ENCODE measurements at places on chromosomes 2 and 18. TPM values are rescaled to one million over a fixed set of nuclear protein-coding genes. Genes with fewer than 3 reads are reported as not detected.

- DNase-seq: no peak
Measured at GRCh38 chr18:67794521-67794920, 278.0 kb upstream of the DSEL start.

GRCh38 chr2:13414897-13415296 is 698.2 kb downstream of the TRIB2 start:
- DNase-seq: no peak

GRCh38 chr2:200199005-200199404 is 107.5 kb upstream of the SPATS2L start:
- DNase-seq: no peak

GRCh38 chr2:157125685-157126084 is 131.8 kb upstream of the GALNT5 start:
- DNase-seq: no peak

DNA sequence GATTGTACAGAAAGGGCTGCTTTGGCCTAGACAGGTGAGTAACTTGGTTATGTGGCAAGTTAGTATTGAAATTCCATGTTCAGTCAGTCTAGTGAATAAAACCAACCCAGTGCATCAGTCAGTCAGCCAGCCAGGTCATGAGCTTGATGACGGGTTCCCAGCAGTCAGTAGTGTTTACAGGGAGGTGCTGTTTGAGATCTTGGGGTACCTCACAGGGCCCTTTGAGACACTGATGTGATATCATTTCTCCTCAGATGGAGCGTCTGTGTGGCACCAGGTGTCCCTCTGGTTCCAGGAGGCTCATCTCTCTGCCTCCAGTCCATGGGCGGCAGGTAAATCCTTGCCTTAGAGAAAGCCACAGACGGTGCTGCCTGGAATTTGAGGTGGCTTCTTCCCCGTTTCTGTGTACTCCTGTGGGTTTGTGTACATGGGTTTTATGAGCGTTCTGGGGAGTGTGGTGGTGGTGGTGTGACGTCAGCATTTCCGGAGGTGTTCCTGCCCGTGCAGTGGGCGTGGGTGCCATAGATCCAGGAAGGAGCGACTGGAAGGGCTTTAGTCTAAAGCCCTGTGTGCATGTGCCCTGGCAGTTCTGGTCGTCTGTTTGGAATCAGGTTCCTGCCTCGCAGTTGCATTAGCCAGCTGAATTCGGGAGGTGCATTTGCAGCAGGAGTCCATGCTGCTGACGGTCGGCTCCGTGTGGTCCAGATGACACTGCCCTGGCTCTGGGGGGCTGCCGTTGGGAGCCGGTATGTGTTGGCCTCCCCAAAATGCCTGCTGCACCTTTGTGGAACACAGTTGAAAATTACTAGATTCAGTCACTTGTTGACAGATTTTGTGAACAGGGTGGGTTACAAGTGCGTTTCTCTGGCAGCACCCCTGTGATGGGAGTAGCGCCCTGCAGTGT is 2.1 kb downstream of the CTDP1 start:
- no peak for DNase-seq

DNA sequence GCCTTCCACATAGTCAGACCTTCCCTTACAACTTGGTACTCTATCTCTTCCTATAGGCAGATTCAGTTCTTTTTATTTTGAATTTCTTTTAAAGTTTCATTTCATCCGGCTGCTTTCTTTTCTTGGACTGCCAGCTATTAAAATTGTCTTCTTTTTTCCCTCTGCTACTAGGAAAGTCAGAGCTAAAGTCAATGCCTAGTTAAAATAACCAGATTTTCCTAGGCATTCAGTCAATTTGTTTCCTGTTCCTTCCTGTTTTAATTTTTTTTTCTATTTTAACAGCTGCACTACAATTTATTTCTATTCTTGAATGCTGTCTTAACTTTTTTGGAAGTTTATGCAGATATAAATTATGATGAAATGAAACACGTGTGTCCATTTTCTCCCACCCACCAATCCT is 84.8 kb downstream of the EVA1A start:
- DNase-seq: no peak

- DNase-seq: no peak
Measured at GRCh38 chr2:236237468-236238190, 26.6 kb downstream of the ASB18 start.

GRCh38 chr2:57899898-57900297 is 146.7 kb upstream of the VRK2 start:
- no peak for DNase-seq

GRCh38 chr2:113977660-113978523 is 88.0 kb downstream of the ACTR3 start:
- no peak for DNase-seq

GRCh38 chr18:12041561-12041960 is 52.1 kb upstream of the ANKRD62 start:
- DNase-seq: no peak

DNA sequence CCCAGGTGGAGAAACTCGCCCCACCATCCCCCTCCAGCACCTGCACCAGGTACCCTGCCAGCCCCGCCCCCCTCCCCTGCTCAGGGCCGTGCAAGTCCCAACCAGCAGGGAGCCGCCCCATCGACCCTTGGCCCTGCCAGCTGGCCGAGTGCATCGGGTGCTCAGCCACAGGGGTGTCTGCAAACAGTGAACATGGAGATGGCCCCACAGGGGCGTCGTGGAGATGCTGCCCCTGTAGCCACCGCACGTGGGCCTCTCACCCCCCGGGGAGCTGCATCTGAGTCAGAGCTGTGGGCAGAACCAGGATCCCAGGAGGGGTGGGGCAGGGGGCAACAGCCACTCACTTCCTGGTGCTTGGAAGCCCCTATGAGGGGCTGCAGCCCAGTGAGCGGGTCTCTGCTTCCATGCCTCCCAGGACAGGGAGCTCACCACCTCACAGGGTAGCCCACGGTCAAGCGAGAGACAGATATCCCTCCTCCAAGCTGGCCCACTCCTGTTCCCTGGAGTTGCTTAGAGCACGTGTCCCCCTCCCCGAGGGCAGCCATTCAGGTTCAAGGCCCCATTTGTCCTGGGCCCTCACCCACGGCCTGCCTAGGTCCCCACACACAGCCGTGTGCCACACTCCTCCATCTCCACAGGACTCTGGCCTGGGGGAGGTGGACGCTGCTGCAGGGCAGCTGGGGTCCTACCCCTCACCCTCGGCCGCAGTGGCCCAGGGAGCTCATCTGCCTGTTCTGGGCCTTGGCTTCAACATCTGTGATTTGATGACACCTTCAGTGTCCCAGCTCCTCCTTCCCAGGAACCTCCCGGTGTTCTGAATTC is 1.1 kb upstream of the MAB21L4 start:
- no peak for DNase-seq

DNA sequence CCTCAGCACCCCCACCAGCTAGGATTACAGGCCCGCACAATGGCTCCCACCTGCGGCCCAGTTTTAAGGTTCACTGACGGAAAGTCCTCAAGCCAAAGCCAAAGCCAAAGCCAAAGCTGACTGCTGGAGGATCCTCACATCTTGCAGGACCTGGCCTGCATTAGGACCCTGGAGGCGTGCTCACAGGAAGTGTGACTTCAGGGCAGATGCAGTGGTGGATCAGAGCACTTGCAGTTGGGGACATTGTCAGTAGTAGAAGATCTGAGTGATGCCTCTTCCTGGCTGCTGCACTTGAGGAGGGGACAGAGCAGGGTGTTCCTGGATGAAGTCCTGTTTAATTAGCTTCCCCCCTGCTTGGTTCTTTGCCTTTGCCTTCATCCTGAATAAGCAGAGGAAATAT is 69.0 kb upstream of the ALPP start:
- no peak for DNase-seq

Gene NYAP2
- total RNA-seq: not detected

Gene TPGS2
- total RNA-seq: 23.3 TPM

Gene NT5C1B
- not detected for total RNA-seq

Gene THAP4
- 83.2 TPM for total RNA-seq

Gene WDR54
- total RNA-seq: 3.0 TPM

Gene ITPRIPL1
- 1.4 TPM for total RNA-seq

Gene IFT172
- 19.3 TPM for total RNA-seq

All from Right ventricle myocardium inferior (tissue), 1 donor.